Panc1 (cell line): ENCODE measurements at places on chromosomes 4 and X.

- H3K4me3 ChIP-seq = no peak overlapping the region
- H3K36me3 ChIP-seq = no peaks in the 10 kb centered on the region
- no peaks in the 10 kb centered on the region for H3K4me1 ChIP-seq
- no peak for DNase-seq
- no peaks in the 10 kb centered on the region for H3K27me3 ChIP-seq
- no peak overlapping the region for H3K27ac ChIP-seq
These were observed 18.4 kb downstream of the CT47B1 start for GRCh38 chrX:120857240-120857639.

- no peak for DNase-seq
- no peak overlapping the region for H3K27ac ChIP-seq
- H3K4me3 ChIP-seq = no peak overlapping the region
- no peaks in the 10 kb centered on the region for H3K27me3 ChIP-seq
These were observed 88.2 kb upstream of the TECRL start for GRCh38 chr4:64497491-64497890.

DNA sequence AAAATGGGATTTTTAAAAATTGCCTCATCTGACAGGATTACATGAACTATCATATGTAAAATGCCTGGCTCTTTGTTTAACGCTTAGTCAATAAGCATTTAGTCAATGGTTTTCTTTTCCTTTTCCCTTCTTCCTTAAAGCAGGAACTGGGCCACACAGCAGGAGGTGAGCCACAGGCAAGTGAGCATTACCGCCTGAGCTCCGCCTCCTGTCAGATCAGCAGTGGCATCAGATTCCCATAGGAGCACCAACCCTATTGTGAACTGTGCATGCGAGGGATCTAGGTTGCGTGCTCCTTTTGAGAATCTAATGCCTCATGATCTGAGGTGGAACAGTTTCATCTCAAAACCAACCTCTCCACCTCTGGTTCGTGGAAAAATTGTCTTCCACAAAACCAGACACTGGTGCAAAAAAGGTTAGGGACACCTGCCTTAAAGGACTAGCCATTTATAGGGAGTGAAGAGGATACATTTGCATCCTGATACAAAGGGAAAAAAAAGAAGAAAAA, 306.1 kb downstream of the FBXW7 start:
- no peak overlapping the region for H3K4me3 ChIP-seq
- H3K36me3 ChIP-seq = no peaks in the 10 kb centered on the region
- no peaks in the 10 kb centered on the region for H3K4me1 ChIP-seq
- H3K27ac ChIP-seq = no peak overlapping the region

GRCh38 chrX:9183481-9183880, 149.6 kb upstream of the FAM9B start:
- no peak overlapping the region for H3K27ac ChIP-seq
- no peaks in the 10 kb centered on the region for H3K4me1 ChIP-seq
- no peak for DNase-seq
- H3K4me3 ChIP-seq = no peak overlapping the region
- H3K27me3 ChIP-seq = no peaks in the 10 kb centered on the region

- no peak overlapping the region for H3K27ac ChIP-seq
- no peaks in the 10 kb centered on the region for H3K27me3 ChIP-seq
- no peaks in the 10 kb centered on the region for H3K4me1 ChIP-seq
- no peak overlapping the region for H3K4me3 ChIP-seq
- peaks cover 44% of the 10 kb centered on the region for H3K36me3 ChIP-seq
These were observed 28.2 kb downstream of the ANXA5 start for GRCh38 chr4:121668368-121669162.

- H3K4me1 ChIP-seq = no peaks in the 10 kb centered on the region
- H3K27me3 ChIP-seq = no peaks in the 10 kb centered on the region
These were observed 226.8 kb downstream of the KLHL4 start for GRCh38 chrX:87744391-87744790.

- H3K4me3 ChIP-seq = no peak overlapping the region
- no peaks in the 10 kb centered on the region; the same call in 1 of the 2 replicates for H3K4me1 ChIP-seq
- no peaks in the 10 kb centered on the region for H3K27me3 ChIP-seq
- H3K27ac ChIP-seq = no peak overlapping the region
- H3K36me3 ChIP-seq = no peaks in the 10 kb centered on the region; the same call in 1 of the 2 replicates
These were observed 28.0 kb upstream of the NDUFC1 start for GRCh38 chr4:139330283-139330682.

- no peak overlapping the region for H3K27ac ChIP-seq
- no peaks in the 10 kb centered on the region for H3K4me1 ChIP-seq
- H3K36me3 ChIP-seq = no peaks in the 10 kb centered on the region
- DNase-seq = no peak
- H3K4me3 ChIP-seq = no peak overlapping the region
These were observed 359.7 kb downstream of the ADAM29 start for GRCh38 chr4:175277816-175278215.

- H3K4me3 ChIP-seq = no peak overlapping the region
- no peaks in the 10 kb centered on the region for H3K36me3 ChIP-seq
- no peaks in the 10 kb centered on the region; the same call in 1 of the 2 replicates for H3K27me3 ChIP-seq
- DNase-seq = no peak
- H3K4me1 ChIP-seq = no peaks in the 10 kb centered on the region
These were observed 773 bp downstream of the TLR3 start for GRCh38 chr4:186069729-186070128.

GRCh38 chrX:122817321-122817955, 366.6 kb upstream of the GRIA3 start:
- no peaks in the 10 kb centered on the region for H3K4me1 ChIP-seq
- no peak overlapping the region for H3K27ac ChIP-seq
- no peaks in the 10 kb centered on the region for H3K36me3 ChIP-seq
- DNase-seq = no peak

GRCh38 chrX:38982370-38982769, 181.1 kb downstream of the MID1IP1 start:
- no peaks in the 10 kb centered on the region for H3K4me1 ChIP-seq
- H3K4me3 ChIP-seq = no peak overlapping the region
- no peaks in the 10 kb centered on the region for H3K27me3 ChIP-seq
- no peak for DNase-seq
- H3K27ac ChIP-seq = no peak overlapping the region

DNA sequence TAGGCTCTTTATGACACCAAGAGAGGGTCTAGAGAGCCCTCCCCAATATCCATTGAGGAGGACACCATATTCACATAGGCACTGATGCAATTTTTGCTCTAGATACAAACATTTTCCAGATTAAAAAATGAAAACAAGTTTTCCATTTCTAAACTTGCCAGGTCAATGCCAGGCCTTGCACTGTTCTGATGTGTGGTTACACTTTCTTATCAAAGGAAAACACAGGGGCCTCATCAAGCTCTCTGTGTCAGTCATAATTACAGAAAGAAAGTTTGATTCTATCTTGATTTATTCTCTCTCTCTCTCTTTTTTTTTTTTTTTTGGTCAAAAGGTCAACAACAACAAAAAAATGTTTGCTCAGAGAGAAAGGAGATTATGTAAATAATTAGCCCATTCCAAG, 80.2 kb upstream of the ACSL4 start:
- H3K4me3 ChIP-seq = no peak overlapping the region
- H3K27ac ChIP-seq = no peak overlapping the region
- no peaks in the 10 kb centered on the region for H3K4me1 ChIP-seq
- no peak for DNase-seq
- no peaks in the 10 kb centered on the region for H3K36me3 ChIP-seq

DNA sequence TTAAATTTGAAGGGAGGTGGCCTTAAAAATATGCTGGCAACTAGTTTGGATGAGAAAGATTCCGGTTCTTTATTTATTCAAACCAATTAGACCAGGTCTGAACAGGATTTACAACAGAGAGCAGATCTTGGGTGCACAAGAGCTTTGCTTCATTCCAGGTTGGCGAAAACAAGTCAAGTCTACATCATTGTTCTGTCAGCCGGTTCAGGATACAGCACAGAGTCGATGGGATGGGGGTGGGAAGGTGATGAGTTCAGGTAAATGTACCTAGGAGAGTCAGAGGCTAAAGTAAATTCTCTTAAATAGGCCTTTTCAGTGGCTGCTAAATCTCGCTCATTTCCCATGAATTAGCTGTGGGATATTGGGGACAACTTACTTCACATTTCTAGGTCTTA, 882 bp upstream of the STIM2 start:
- peak overlapping the region; percentile 89 for H3K27ac ChIP-seq
- H3K4me3 ChIP-seq = peak overlapping the region; percentile 78
- H3K27me3 ChIP-seq = no peaks in the 10 kb centered on the region; the same call in 1 of the 2 replicates
- peaks cover 18% of the 10 kb centered on the region for H3K4me1 ChIP-seq
- DNase-seq = no peak

DNA sequence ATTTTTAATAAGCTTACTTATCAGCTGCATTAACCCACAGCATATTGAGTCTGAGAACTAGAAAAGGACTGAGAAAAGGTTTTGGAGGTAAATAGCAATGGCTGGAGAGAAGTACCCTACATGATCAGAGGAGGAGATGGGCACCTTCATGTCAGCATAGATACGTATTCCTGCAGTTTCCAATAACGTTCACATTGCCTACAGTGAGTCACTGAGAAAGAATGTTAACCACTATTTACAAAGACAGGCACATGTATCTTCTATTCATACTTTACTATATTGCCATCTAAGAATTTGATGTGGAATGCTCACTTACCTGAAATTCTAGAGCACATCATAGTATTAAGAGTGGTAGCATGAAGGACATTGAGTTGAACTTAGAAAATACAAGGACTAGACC, 92.5 kb downstream of the TLL1 start:
- no peak overlapping the region for H3K4me3 ChIP-seq
- DNase-seq = no peak
- no peaks in the 10 kb centered on the region for H3K36me3 ChIP-seq
- H3K27me3 ChIP-seq = no peaks in the 10 kb centered on the region
- H3K4me1 ChIP-seq = no peaks in the 10 kb centered on the region

DNA sequence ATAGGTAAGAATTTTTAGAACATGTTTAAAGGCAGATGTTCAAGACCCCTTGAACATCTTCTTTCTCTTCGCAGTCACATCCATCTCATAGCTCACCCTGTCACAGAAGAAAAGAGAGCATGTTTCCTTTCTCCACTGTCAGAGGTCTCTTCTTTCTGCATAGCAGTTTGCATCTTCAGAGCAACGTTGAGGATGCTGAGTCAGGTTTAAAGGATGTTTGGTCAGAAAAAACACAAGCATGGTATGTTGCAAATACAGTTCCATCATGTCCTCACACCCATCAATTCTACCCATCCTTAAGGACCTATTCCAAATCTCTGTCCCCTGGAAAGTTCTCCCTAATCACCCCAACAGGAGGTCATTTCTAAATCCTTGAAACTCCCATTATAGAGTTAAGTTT, 84.8 kb downstream of the STOX2 start:
- no peak overlapping the region for H3K4me3 ChIP-seq
- H3K4me1 ChIP-seq = peaks cover 15% of the 10 kb centered on the region
- no peaks in the 10 kb centered on the region for H3K27me3 ChIP-seq
- no peak for DNase-seq
- H3K27ac ChIP-seq = no peak overlapping the region

GRCh38 chr4:121829511-121829910, 5.8 kb upstream of the CCNA2 start:
- DNase-seq = no peak
- no peaks in the 10 kb centered on the region for H3K4me1 ChIP-seq
- no peak overlapping the region for H3K4me3 ChIP-seq
- no peak overlapping the region for H3K27ac ChIP-seq
- H3K36me3 ChIP-seq = peaks cover 2% of the 10 kb centered on the region; the same call in 1 of the 2 replicates

DNA sequence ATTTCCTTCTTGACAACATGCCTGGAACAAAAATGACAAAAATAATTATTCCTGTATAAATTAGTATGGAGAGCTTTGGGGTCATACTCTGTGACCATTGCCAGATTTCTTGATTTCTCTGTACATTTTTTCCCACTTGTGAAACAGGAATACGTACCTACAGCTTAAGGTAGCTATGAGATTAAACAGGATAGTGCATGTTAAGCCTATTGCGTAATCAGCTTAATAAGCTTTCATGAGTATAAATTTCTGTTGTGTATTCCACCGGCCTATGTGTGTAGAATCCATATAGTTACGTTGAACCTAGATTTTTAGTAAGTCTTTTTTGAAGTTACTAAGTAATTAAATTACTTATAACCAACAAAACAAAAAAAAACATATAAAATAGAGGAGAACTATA, 334.9 kb downstream of the DCTD start:
- H3K36me3 ChIP-seq = no peaks in the 10 kb centered on the region
- no peak overlapping the region for H3K27ac ChIP-seq
- no peaks in the 10 kb centered on the region for H3K4me1 ChIP-seq
- H3K27me3 ChIP-seq = no peaks in the 10 kb centered on the region
- no peak for DNase-seq

GRCh38 chrX:146614663-146615478, 194.7 kb upstream of the CXorf51B start:
- no peaks in the 10 kb centered on the region for H3K4me1 ChIP-seq
- no peaks in the 10 kb centered on the region for H3K27me3 ChIP-seq
- no peak for DNase-seq
- H3K4me3 ChIP-seq = 0 out of 2 replicates have a peak overlapping the region, but pooled peaks have one; percentile 11
- H3K36me3 ChIP-seq = no peaks in the 10 kb centered on the region
- no peak overlapping the region for H3K27ac ChIP-seq

GRCh38 chr4:70627620-70628019, 924 bp upstream of the ENAM start:
- H3K27me3 ChIP-seq = no peaks in the 10 kb centered on the region
- no peak overlapping the region for H3K4me3 ChIP-seq
- H3K36me3 ChIP-seq = no peaks in the 10 kb centered on the region

DNA sequence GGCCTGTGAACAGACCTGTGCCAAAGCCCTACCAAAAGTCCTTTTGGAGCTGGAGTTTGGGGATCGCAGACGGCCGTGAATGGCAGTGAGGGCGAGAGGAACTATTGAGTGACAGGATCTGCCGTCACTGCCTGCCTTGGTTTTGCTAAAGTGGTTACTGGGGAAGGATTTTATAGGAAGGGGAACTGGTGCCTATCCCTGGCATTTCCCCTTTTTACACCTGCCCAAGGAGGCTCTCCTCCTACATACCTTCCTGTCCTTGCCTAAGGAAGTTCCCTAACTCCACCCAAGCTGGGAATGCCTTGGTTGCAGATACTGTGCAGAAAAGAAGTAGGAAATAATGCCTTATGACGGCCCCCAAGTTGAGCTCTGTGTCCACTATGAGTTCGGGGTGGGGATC, 14.5 kb downstream of the LONRF3 start:
- no peak for DNase-seq
- no peaks in the 10 kb centered on the region for H3K4me1 ChIP-seq
- H3K27ac ChIP-seq = no peak overlapping the region
- no peaks in the 10 kb centered on the region for H3K27me3 ChIP-seq

DNA sequence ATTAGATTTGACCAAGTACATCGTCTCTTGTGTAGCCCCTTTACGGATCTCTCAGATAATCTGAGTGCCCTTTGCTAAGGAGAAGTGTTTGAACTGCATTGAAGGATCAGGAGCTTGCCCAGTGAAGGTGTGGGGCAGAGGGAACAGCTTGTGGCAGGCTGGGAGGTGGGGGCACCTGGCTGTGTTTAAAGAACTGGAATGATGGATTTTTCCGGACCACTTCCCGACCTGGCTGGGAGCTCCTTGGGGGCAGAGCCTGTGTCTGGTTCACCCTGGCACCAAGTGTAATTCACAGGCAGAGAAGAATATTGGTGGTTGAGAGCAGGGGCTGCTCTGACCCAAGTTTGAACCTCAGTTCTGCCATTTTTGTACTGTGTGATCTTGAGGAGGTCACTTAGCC, 18.5 kb downstream of the TBC1D14 start:
- H3K27ac ChIP-seq = no peak overlapping the region
- H3K36me3 ChIP-seq = no peaks in the 10 kb centered on the region
- H3K4me3 ChIP-seq = no peak overlapping the region
- H3K4me1 ChIP-seq = peaks cover 2% of the 10 kb centered on the region; the same call in 1 of the 2 replicates
- no peaks in the 10 kb centered on the region for H3K27me3 ChIP-seq

- no peaks in the 10 kb centered on the region for H3K4me1 ChIP-seq
- H3K27ac ChIP-seq = no peak overlapping the region
- no peaks in the 10 kb centered on the region for H3K27me3 ChIP-seq
- no peak overlapping the region for H3K4me3 ChIP-seq
- H3K36me3 ChIP-seq = no peaks in the 10 kb centered on the region; the same call in 1 of the 2 replicates
These were observed 153.5 kb downstream of the CAMK2D start for GRCh38 chr4:113607998-113608397.
